ENCODE measurements at places on chromosomes 13 and 19.

DNA sequence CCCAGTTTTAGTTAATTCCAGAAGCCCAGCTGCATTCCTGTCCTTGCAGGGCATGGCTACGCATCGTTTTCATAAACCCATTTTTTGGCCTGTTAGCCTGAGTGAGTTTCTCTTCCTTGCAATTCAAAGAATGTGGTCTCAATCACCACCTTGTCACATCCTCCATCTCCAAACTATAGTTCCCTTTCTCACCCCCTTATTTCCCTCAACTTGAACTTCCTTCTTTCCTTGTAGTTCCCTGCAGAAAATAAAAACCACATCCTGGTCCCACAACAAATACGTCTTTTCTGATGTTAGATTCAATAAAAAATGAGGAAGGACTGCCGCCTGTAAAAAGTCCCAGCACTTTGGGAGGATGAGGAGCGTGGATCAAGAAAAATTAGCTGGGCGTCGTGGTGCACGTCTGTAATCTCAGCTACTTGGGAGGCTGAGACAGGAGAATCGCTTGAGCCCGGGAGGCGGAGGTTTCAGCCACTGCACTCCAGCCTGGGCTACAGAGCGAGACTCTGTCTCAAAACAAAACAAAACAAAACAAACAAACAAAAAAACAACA, 13.2 kb downstream of the ADGRE3 start:
- DNase-seq, result no peak

GRCh38 chr19:49554701-49555181, 25.6 kb downstream of the NOSIP start:
- no peak for DNase-seq

GRCh38 chr19:5396096-5396939, 55.7 kb upstream of the PTPRS start:
- no peak for DNase-seq

DNA sequence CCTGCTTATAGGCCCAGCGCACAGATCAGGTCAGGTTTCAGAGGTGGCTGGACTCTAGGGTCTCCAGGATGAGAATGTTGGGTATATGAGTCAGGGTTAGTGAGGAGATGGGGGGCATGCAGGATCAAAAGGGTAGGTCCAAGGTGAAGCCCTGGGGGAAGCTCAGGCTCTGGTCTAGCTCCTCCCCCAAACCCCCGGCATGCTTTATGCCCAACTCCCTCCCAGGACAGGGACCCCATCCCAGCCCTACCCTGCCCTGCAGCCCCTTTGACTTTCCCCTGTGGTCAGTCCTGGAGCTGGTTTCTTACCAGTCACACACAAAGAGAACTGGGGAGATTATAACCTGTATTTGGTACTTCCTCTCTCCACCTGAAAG, 9.8 kb upstream of the CEACAM18 start:
- no peak for DNase-seq

DNA sequence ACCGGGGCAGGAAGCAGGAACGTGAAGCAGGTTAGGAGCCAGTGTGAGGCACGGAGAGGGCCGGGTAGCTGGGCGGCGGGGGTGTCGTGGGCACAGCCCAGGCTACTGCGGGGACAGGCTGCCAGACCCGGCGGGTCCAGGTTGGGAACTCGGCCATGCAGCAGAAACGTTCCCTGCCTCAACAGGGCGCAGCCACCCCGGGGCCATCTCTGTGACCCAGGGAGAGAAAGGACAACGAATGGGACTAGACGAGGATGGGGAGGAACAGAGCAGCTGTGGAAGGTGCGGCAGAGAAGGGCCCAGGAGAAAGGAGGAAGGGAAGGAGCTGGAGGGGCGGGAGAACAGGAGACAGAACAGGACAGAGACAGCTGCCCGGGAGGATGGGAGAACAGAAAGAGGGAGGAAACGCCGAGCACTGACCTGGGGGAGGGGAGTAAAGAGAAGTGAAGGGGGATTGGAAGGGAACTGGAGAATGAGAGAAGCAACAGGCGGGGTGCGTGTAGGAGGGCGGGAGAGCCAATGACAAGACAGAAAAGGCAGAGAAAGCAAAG, 12.9 kb upstream of the GARIN5A start:
- no peak for DNase-seq

- peak; percentile 49 for DNase-seq
These were observed 40.8 kb downstream of the IER2 start for GRCh38 chr19:13190781-13191540.
